ENCODE measurements at places on chromosomes 5 and 9.
A peak's percentile ranks its signal among the peaks of the same experiment; 100 is the strongest.

DNA sequence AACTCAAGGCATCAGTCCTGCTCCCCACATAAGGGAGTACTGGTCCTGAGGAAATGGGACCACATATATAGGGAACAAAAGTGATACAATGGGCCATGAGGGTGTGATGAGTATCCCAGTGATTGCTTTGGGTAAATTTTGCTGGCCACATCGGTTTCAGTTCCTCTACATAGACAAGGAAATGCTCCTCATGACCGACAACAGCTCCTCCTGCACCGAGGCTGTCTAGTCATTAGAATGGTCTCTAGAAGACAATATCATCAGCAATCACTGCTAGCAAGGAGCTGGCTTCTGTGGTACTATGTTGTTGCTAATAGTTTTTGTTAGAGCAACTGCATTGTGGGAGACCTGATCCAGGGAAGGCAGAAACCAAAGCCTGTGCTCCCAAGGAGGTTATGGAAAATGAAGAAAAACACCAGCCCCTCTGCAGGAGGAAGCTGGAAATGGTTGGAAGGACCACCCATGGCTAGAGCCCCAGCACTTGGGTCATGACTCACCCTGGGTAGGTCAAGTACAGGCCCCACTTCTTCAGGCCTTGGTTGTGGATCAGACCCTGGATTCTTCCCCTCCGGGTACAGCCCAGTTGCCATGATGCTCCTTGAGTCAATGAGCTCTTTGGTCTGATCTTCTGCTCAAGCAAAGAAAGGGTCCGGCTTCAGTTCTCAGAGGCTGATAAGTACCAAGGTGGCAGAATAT is 3.4 kb upstream of the CTSL start:
- DNase-seq: no peak

DNA sequence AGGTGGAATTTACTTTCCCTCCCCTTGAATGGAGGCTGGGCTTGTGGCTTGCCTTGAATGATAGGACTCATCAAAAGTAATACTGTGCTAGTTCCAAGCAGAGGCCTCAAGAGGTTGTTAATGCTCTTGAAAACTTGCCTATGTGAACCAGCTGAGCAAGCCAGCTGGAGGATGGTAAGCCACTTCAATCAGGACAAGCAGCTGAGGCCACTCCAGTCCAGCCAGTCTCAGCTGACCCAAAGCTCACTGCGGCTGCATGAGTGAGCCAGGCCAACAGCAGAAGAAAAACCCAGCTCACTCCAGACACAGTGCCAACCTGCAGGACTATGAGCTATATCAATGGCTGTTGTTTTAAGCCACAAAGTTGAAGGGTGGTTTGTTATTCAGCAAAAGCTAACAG is 182.8 kb downstream of the MCTP1 start:
- peak; percentile 26 for DNase-seq

DNA sequence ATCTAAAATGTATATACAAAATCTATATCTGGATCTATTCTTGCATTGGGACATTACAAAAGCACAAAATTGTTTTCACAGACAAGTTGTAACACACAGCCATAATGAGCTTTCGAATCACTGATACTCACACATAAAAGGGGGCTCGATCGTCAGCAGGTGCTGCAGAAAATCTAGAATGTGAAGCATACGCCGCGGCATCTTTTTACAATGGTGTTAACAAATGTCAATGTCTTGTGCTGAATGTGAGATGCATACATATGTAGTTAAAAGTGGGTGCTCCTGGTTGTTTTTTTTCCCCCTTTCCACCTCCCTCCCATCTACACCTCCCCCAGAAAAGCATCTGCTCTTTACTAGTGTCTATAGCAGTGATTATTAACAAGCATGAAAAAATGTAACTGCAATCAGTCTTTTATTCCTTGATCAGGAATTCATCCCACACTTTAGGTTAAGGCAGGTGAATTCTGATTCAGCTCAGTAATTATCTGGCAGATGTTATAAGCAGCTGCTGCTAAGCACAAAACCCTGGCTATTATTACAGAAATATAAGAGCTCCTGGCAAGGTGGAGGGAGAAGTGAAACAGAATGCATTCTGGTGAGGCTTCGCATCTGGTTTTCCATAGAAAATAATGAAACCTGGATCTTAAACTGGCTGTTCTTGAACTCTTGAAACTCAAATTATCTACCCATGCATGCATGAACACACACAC is 114.1 kb downstream of the MPDZ start:
- DNase-seq: no peak

- no peak for DNase-seq
These were observed 92.5 kb downstream of the ROR2 start for GRCh38 chr9:91857291-91858212.

DNA sequence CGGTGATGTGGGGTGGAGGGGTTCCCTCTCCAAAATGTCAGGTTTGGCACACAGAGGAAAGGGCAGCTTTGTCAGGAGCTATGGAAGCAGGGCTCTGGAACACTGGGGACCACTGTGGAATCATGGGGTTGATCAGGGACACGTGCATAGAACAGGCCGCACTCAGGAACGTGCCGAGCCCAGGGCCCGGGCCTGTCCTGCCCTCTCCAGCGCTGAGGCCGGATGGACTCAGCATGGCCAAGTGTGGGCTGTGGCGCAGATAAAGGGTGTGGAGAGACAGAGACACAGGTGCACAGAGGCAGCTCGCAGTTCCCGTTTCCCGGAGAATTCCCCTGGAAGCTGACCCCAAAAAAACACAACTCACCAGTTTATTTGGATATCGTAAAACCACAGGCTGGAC is 37.8 kb upstream of the SLC6A3 start:
- DNase-seq: no peak

- peak; percentile 69 for DNase-seq
These were observed 9.9 kb downstream of the ZBED3 start for GRCh38 chr5:77076961-77077828.

- DNase-seq: no peak
These were observed 23.8 kb upstream of the ZNF622 start for GRCh38 chr5:16489322-16489791.

- no peak for DNase-seq
These were observed 127.1 kb upstream of the SLCO6A1 start for GRCh38 chr5:102625928-102626327.

GRCh38 chr5:54180630-54181031 is 129.7 kb downstream of the ARL15 start:
- no peak for DNase-seq

DNA sequence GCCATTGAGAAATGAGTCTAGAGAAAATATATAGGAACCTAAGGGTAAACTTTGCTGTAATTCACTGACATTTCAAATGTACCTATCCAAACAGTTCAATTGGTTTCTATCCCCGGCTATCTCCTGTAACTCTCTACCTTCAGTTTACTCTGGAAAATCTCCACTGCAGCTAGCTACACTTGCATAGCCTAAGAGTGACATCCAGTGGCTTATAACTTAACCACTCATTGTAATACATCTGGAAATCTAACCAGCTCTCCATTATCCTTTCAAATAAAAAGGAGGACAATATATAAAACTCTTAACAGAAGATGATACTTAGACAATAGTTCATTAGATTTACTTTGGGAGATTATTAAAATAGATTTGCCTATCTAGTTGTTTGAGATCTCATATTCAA is 35.3 kb upstream of the SPDL1 start:
- no peak for DNase-seq

DNA sequence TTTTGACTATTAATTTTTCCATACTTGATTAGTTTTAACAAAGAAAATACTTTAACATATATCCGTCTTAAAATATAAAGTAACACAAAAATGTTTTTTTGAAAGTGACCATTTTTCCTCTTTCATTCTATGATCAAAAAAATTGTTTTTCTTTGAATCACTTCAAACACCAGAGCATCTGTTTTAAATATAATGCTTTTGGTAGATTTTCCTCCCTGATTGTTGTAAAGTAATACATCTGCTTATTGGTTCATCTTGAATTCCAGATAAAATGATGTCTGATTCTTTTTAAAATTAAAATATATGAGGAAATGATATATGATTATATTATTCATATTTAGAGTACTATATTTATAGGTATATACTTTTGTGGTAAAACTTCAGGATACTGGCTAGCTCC is 76.2 kb upstream of the LPAR1 start:
- no peak for DNase-seq

- DNase-seq: no peak
These were observed 58.3 kb downstream of the JAK2 start for GRCh38 chr9:5043381-5043780.

DNA sequence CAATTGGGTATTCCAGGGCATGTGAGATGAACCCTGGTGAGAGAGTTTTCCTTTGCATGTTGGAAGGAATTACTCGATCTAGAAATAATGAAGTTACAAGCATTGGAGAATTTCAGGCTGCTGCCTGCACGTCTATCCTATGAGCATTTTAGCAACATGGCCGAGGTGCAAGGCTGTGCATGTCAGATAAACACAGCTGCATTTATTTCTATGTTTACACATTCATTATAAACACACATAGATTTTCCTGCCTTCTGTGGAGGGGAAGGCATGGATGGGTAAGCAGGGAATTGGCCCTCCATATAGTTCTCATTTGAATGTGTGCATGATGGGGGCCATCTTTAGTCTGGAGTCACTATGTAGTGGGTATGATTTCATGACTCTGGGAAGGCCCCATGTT is 42.3 kb downstream of the AOPEP start:
- DNase-seq: no peak

DNA sequence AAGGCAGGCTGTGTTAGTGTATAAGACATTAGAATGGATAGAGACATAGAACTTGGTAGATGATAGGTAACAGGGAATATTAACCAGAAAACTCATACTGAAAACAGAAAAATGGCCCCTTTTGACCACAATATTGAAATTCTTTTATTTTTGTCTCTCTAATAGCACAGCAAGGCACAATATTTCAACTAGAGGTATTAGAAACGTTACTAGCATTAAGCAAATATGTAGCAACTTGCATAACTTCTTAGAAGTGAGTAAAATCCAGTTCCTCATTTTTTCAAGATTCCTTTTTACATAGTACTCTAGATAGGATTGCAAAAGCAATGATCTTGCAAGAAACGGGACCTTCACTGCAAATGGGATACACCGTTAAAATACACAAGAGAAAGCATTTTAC is 102.7 kb upstream of the VCAN start:
- DNase-seq: no peak

DNA sequence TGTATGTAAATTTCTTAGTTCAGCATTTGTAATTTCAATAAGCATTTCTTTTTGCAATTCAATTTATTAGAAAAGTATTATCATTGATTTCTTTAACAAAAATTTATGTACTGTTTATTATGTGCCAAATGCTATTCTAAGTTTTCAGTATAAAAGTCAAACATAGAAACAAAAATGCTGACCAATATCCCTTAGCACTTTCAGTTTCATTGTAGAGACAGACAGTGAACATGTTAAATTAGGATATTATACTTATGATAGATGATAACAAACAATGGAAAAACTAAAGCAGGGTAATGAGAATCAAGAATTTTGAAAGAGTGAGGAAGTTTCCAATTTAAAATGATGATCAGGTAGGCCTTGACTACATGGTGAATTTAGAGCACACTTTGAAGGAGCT is 1106.0 kb downstream of the TAF11L14 start:
- no peak for DNase-seq

DNA sequence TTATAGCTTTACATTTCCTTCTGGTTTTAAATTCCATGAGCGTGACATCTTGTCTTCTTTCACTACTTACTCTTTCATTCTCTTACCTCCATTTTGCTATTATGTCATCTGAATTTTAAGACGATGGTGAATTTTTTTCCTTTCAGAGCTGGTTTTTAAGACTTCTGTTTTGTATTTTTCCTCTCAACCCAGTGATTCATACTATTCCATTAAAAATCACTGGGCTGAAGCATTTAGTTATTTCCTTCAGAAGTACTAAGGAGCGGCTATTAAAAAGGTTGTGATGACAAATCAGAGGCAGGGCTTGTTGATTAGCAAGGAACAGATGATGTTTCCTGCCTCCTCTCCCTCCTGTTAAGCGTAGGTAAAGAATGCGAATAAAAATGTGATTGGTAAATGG is 16.5 kb downstream of the AGXT2 start:
- no peak for DNase-seq

DNA sequence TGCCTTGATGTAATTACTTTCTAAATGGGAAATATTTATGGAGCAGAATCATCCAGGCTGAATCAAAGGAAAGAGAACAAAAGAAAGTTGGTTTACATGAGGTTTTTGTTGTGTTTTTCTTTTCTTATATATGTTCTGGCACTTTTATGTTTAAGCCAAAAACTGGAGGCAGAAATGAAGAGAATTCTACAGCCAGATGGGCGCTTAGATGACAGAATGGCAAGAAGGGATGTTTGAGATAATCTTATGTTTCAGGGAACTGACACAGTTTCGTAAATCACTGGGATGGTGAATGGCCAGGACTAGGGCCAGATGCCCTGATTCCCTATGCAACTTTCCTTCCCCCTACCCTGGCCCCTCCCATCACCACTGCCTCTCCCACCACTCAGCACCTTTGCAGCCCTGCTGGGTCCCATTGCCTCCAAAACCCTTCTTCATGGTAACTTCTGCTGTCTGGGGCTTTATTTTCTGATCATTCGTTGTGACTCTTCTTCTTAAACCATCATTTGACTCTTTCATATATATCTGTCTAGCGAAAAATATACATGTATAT is 111.8 kb downstream of the EFNA5 start:
- no peak for DNase-seq

DNA sequence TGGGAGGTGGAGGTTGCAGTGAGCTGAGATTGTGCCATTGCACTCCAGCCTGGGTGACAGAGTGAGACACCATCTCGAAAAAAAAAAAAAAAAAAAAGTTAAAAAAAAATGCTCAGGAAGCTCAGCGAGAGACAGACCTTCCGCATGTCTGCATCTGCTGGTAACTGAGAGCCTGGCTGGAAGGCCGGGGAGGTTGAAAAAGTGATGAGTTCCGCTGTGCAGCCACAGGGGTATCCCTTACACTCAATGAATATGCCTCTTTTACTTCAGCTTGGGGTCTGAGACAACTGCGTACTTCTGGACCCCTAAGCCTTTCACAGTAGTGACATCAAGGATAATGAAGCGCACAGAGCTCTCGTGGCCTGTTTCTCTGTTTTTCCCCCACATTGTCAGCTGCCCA is 179.9 kb upstream of the KLF4 start:
- no peak for DNase-seq

GRCh38 chr5:160869989-160870521 is 18.0 kb upstream of the ATP10B start:
- DNase-seq: no peak

GRCh38 chr5:107783551-107783950 is 112.8 kb upstream of the EFNA5 start:
- no peak for DNase-seq

- DNase-seq: no peak
These were observed 48.5 kb downstream of the RNF180 start for GRCh38 chr5:64214132-64214531.

GRCh38 chr9:129252937-129253802 is 75.1 kb upstream of the IER5L start:
- peak; percentile 80 for DNase-seq

DNA sequence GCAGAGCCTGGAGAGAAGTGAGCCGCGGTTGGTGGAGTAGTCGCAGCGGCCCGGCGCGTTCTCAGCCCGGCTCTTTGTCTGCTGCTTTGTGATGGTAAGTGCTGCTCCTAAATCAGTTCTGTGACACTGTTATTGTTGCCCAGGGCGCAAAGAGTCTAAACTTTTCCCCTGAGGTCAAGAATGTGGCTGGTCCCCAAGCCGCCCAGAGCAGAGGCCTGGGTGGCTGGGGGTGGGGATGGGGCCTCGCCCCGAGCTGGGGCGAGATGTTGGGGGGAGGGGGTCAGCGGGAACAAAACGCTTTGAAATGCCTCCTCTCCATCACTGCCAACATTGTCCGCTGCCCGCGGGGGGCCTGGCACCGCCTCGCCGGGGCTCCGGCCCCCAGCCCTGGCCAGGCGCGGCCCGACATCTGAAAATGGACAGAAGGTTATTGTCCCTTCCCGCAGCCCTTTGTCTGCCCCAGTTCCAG is 11.7 kb upstream of the CERCAM start:
- DNase-seq: no peak

All from left hindlimb (tissue), 1 donor.